ENCODE measurements at places on chromosomes 2 and 18. TPM values are rescaled to one million over a fixed set of nuclear protein-coding genes. Genes with fewer than 3 reads are reported as not detected.

Gene EPB41L3
- total RNA-seq, result 10.1 TPM

Gene CABLES1
- total RNA-seq, result 9.4 TPM

Gene GPBAR1
- total RNA-seq, result 0.37 TPM

Gene CYTIP
- total RNA-seq, result not detected

Gene LYPD6
- 0.57 TPM for total RNA-seq

Gene CIDEA
- not detected for total RNA-seq

Gene NEURL3
- not detected for total RNA-seq

Gene PSMA8
- not detected for total RNA-seq

Gene UGT1A10
- 0.83 TPM for total RNA-seq

Gene FTCDNL1
- 1.00 TPM for total RNA-seq

Gene C2orf66
- not detected for total RNA-seq

Gene SLC5A7
- total RNA-seq, result not detected

Gene DSEL
- total RNA-seq, result 43.2 TPM

Gene CCDC102B
- total RNA-seq, result 45.7 TPM

Gene KCNG2
- total RNA-seq, result 4.7 TPM

Gene NETO1
- total RNA-seq, result not detected

Gene CAPN14
- under 0.01 TPM for total RNA-seq

Gene CD8B2
- not detected for total RNA-seq

Gene EVA1A
- total RNA-seq, result 13.4 TPM

Gene VSNL1
- total RNA-seq, result not detected

Gene HJURP
- total RNA-seq, result 2.4 TPM

Gene WNT10A
- total RNA-seq, result not detected

Gene C2orf92
- 1.5 TPM for total RNA-seq

Gene RTN4
- total RNA-seq, result 176 TPM

Gene ASAP2
- total RNA-seq, result 15.1 TPM

Gene BIN1
- total RNA-seq, result 140 TPM

Gene TBR1
- not detected for total RNA-seq

Gene SIX3
- total RNA-seq, result not detected

Gene ANKRD30B
- total RNA-seq, result under 0.01 TPM

Gene HRH4
- total RNA-seq, result under 0.01 TPM

Gene RND3
- total RNA-seq, result 606 TPM

Gene SCN3A
- total RNA-seq, result 1.00 TPM

Gene MSTN
- total RNA-seq, result 0.09 TPM

Gene ZNF532
- 40.1 TPM for total RNA-seq

Gene MARCHF4
- total RNA-seq, result 0.28 TPM

Gene AQP12B
- total RNA-seq, result not detected

Gene CCBE1
- 21.7 TPM for total RNA-seq

Gene C2orf81
- 0.57 TPM for total RNA-seq

Gene SELENOI
- total RNA-seq, result 15.1 TPM

Gene MERTK
- total RNA-seq, result 0.14 TPM

Gene PROKR1
- total RNA-seq, result not detected

Gene CACNB4
- total RNA-seq, result 1.1 TPM

Gene MAPK4
- not detected for total RNA-seq

Gene ZNF804A
- total RNA-seq, result 2.0 TPM

Gene ZSWIM2
- 0.09 TPM for total RNA-seq

Gene CD226
- total RNA-seq, result 0.85 TPM

Gene ATP8B1
- 8.2 TPM for total RNA-seq

Gene RALBP1
- total RNA-seq, result 54.6 TPM

Gene LPIN2
- 33.9 TPM for total RNA-seq

Gene ANKRD29
- total RNA-seq, result 7.3 TPM

Gene ONECUT2
- total RNA-seq, result under 0.01 TPM
